ENCODE measurements at places on chromosomes 2 and 18. TPM values are rescaled to one million over a fixed set of nuclear protein-coding genes. Genes with fewer than 3 reads are reported as not detected.

DNA sequence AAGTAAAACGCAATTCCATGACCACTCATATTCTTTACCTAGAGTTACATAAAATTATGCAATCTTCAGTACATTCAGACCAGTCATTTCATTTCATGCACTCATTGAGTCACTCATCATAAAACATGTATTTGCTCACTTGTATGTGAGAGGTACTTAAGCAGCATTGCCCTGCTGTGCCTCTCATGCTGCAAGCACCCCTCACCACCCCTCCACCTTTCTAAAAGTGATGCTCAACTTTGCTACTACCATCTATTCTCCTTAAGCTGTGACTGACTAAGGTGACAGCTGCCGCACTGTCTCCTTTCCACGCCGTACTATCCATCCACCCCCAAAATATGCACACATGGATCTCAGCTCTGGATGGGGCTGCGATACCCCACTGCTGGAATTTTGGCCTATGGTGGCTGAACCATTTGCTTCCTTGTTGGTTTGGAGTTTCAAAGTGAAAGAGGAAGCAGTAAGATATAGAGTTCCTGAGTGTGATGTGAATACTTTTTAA is 7.2 kb downstream of the ARHGAP25 start:
- no peak for DNase-seq
- H3K27ac ChIP-seq, result peak overlapping the region; percentile 76
- H3K27me3 ChIP-seq, result no peaks in the 10 kb centered on the region

DNA sequence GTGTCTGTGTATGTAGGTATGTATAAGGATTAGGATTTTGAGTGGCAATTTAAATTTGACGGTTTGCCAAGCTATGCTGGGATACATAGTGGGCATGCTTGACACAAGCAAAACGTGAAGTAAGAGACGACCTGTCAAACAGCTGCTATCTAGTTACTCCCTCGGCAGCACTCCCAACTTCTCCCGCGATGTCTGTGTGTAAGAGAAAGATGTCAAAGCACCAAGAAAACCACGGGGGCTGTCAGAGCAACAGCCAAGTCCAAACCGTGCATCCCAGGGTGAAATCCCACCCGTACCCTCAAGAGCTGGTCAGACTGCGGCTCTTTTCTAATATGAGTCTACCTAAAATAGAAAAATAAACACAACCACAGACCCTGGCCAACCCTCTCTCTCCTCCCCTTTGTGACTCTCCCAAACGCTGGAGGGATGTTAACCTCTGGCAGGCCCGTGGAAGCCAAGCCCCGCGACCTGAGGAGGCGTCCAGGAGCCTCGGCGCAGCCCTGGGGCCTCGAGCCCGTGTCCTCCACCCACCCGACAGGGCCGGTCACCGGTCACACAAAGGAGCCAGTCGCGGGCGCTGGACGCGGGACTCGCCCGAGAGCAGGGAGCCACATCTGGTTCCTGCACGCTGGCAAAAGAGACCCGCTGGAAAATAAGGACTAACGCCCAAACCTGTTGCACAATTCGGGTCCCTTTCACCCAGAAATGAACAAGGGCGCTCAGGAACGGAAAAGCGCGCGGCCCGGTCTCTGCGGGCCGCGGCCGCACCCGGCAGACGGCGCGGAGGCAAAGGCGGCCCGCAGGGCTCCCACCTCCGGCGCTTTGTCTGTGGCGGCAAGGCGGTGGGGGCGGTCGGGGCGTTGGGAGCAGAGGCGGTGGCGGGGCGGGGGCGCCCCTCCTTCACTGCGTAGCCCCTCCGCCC is 925 bp downstream of the SESTD1 start:
- peak overlapping the region; percentile 80 for H3K4me3 ChIP-seq
- peak; percentile 78 for DNase-seq
- H3K27ac ChIP-seq, result peak overlapping the region; percentile 88
- H3K4me1 ChIP-seq, result peaks cover 32% of the 10 kb centered on the region
- H3K36me3 ChIP-seq, result no peaks in the 10 kb centered on the region

DNA sequence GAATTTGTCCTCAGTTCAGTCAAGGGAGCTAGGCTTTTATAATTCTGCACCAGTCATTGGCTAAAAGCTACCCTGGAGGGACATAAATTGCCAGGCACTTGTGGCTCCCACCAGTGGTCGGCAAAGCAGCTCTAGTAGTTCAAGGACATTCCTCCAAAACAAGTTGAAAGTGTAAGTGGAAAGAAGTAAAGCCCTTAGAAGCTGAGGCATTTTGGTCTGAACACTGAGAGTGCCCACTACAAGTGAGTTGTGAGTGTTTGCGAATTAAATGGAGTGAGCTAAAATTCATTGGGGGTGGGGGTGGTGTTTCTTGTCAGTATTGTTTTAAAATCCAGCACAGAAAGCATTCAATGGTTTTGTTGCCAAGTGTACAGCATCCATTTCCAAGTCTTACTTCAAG is 879.9 kb upstream of the CDH2 start:
- H3K4me1 ChIP-seq, result no peaks in the 10 kb centered on the region
- DNase-seq, result no peak
- H3K4me3 ChIP-seq, result no peak overlapping the region
- no peaks in the 10 kb centered on the region for H3K27me3 ChIP-seq
- no peaks in the 10 kb centered on the region for H3K36me3 ChIP-seq

DNA sequence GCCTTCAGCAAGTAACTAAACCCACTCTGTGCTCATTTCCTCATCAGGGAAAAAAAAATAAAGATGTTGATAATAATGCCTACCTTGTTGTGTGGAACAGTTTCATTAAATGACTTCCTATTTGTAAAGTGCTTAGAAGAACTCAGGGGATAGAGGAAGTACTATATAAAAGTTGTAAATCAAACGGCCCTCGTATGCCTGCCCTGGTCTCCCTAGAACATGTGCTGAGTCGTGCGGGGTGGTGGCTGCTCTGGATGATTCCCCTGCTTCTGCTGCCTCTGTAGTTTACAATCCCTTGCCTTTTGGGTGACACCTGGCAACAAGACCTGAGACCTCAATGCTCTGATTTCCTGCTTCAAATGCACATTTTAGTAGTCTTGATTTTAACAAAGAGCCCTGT is 170.0 kb downstream of the CERS6 start:
- no peak overlapping the region for H3K4me3 ChIP-seq
- no peaks in the 10 kb centered on the region for H3K36me3 ChIP-seq
- no peaks in the 10 kb centered on the region for H3K27me3 ChIP-seq
- no peak for DNase-seq
- H3K27ac ChIP-seq, result no peak overlapping the region
- no peaks in the 10 kb centered on the region for H3K4me1 ChIP-seq

- no peaks in the 10 kb centered on the region for H3K4me1 ChIP-seq
- H3K36me3 ChIP-seq, result no peaks in the 10 kb centered on the region
- DNase-seq, result no peak
- no peak overlapping the region for H3K4me3 ChIP-seq
- H3K27me3 ChIP-seq, result peaks cover 6% of the 10 kb centered on the region
Observed at GRCh38 chr2:235394278-235394828, 99.5 kb upstream of the AGAP1 start.

GRCh38 chr18:52227536-52227935 is 112.5 kb upstream of the DCC start:
- H3K36me3 ChIP-seq, result no peaks in the 10 kb centered on the region
- H3K4me1 ChIP-seq, result no peaks in the 10 kb centered on the region
- no peak for DNase-seq

DNA sequence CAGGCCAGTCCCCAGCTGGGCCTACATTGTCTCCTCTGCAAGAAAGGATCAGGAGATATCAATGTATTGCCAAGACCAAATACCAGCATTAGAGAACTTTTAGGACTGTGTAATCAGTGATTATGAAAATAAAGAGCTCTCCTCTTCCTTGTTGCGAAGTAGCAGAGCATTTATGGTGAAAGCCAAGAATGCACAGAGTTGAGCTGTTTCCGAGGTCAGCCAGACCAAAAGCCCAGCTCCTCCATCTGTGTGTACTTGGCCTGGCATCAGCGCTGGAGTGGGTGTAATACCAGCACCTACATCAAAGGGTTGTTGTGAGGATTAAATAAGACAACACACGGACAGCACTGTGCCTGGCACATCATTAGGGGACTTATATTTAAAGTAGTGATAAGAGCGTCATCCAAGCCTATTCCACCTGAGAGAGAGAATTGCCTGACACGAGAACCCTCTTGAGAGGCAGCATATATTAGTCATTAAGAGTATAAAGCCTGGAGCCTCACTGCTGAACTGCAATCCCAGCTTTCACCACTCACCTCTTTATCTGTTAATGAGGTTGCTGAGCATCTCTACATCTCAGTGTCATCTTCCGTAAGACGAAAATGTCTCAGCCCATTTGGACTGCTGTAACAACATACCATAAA is 7.4 kb upstream of the SLC16A14 start:
- no peaks in the 10 kb centered on the region for H3K27me3 ChIP-seq
- no peaks in the 10 kb centered on the region for H3K36me3 ChIP-seq
- DNase-seq, result no peak
- H3K4me1 ChIP-seq, result peaks cover 5% of the 10 kb centered on the region

DNA sequence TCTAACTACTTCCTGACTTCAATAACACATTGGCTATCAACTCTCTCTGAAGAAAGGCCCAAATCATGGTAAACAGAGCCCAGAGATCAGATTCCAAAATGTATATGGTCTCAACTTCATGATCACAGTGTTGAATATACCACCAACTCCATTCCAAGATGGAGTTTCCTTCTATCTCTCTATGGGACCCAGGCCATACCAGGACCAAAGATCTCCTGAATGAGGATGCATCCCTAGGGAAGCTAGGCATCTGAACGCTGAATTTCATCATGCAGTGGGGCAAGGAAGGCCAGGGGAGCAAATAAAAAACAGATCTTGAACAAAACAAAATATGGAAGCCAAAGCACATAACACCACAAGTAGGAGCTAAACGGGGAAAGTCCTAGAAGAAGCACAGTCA is 320.7 kb upstream of the PKDCC start:
- H3K4me3 ChIP-seq, result no peak overlapping the region
- no peaks in the 10 kb centered on the region for H3K36me3 ChIP-seq
- no peak overlapping the region for H3K27ac ChIP-seq
- no peak for DNase-seq
- H3K4me1 ChIP-seq, result no peaks in the 10 kb centered on the region
- H3K27me3 ChIP-seq, result no peaks in the 10 kb centered on the region

VWA3B gene
- 7.9 TPM for total RNA-seq

DNA sequence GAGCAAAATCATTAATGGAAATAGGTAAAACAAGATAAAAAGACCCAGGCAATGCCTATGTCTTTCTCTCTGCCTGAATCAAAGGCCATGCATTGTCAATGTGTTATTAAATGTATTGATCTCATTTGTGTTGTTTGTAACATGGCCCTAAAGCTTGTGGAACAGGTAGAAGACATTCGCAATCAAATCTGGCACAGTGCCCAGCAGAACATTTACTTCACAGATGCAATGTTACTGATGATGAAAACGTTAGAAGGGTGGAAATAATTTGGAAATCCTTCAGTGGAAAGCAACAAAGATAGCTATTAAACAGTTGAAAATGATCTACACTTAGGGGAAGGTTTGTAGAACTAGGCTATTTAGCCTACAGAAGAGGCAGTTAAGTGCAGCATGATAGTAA is 368.2 kb downstream of the EPHA4 start:
- H3K36me3 ChIP-seq, result no peaks in the 10 kb centered on the region
- no peak overlapping the region for H3K4me3 ChIP-seq
- H3K27me3 ChIP-seq, result no peaks in the 10 kb centered on the region
- no peak overlapping the region for H3K27ac ChIP-seq
- H3K4me1 ChIP-seq, result no peaks in the 10 kb centered on the region

DNA sequence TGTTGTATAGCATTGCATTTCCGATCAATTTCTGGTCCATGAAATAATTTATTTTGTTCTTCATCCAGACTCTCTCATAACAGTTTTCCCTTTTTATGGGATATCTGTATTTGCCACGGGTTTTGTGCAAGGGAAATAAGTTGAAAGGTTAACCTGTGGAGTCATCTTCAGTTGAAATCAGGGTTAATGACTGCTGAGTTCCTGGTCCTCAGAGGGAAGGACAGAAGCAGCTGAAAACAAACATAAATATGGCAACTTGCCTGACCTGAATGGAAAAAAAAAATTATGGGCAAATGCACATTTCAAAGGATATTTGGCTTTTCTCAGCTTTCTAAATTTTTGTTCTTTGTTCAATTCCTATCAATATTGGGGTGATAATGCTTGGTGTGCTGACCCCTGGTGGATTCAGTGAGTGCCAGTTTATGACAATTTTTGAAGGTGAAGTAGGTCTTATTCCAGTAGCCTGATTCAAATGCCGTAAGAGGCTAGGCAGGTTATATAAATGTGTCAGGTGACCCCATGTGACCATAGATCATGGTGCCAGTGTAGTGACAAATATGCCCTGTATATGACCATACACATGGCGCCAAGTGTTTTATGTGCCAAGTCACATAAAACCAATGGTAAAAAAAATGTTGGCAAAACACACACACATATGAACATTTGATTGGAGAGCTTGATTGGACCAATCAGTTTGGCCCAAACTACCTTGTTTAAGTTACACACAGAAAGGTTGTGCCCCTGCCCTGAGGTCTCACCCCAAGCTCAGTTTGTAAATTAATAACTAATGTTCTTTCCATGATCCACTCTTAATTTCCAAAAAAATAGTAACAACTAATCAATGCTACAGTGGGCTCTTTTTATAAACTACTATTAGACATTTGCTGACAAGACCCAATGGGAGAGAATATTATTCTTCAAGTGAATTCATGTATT is 47.6 kb upstream of the FAM124B start:
- H3K4me3 ChIP-seq, result no peak overlapping the region
- no peak for DNase-seq

GRCh38 chr18:67451960-67452359 is 64.6 kb downstream of the DSEL start:
- H3K4me3 ChIP-seq, result no peak overlapping the region
- DNase-seq, result no peak
- no peaks in the 10 kb centered on the region for H3K4me1 ChIP-seq
- no peaks in the 10 kb centered on the region for H3K27me3 ChIP-seq

DNA sequence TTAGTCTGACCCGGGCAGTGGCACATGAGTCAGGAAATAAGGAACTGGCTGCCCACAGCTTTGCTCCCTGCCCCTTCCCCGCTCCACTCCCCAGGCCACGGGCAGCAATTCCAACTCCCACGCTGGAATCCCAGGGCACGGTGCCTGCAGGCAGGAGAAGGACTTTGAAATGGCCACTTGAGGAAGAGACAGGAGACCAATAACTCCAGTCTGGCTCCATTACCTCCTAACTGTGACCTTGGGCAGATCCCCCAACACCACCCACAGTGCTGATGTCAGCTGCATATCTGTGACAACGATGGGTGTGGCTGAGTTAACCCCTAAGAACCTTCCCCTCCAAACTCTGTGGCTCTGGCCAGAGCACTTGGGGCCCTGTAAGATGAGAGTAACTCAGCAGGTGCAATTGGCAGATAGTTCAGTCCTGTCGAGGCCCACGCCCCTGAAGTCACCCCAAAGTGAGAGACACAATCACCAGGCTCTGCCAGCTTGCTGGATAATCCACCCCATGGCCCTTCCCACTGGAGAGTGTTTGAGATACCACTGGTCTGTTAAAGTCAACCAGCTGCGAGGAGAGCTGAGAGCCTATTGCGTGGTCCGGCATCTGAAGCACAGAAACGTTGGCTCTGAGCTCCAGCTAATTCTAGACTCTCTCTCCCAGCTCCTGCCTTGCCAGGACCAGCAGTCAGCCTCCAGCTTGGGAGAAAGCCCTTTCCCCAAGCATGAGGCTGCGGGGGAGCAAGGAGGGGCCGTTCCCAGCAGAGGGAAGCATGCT is 175.2 kb downstream of the TNS1 start:
- peaks cover 88% of the 10 kb centered on the region for H3K36me3 ChIP-seq
- peaks cover 61% of the 10 kb centered on the region for H3K4me1 ChIP-seq
- H3K27ac ChIP-seq, result peak overlapping the region; percentile 77
- DNase-seq, result peak; percentile 68

Measured in lower lobe of right lung (tissue), 2 donors.